Right renal cortex interstitium (tissue), 3 donors: ENCODE measurements at places on chromosomes 7 and 10.

- DNase-seq: no peak
These were observed 12.5 kb downstream of the ITPRIP start for GRCh38 chr10:104325436-104326435.

GRCh38 chr10:905972-906371 lies 25.5 kb downstream of the LARP4B start:
- no peak for DNase-seq

- DNase-seq: no peak
These were observed 9.1 kb downstream of the VIM start for GRCh38 chr10:17237149-17237527.

GRCh38 chr7:144853542-144853941 lies 17.7 kb upstream of the TPK1 start:
- DNase-seq: no peak

GRCh38 chr10:51894771-51895578 lies 195.6 kb upstream of the CSTF2T start:
- no peak for DNase-seq

- DNase-seq: no peak
These were observed 132.4 kb downstream of the KIAA1217 start for GRCh38 chr10:24341371-24341770.

DNA sequence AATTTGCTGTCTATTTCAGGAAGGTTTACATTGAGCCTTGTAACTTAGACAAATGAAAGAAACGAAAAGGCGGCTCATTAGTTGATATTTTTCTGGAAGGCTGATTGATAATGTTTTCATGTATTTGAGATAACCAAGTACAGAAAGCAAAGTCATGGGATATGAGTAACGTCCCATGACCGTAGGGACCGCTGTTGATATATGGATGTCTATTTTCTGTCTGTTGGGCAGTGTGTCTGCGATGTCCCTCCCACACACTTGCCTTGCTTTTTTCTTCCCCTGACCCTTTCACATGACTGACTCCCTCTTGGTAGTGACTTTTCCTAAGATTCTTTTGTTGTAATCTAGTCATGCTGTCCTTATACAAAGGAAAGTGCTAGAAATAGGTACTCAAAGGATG lies 57.0 kb upstream of the GPR158 start:
- DNase-seq: no peak

- DNase-seq: no peak
These were observed 700.8 kb upstream of the KCND2 start for GRCh38 chr7:119572132-119572531.

DNA sequence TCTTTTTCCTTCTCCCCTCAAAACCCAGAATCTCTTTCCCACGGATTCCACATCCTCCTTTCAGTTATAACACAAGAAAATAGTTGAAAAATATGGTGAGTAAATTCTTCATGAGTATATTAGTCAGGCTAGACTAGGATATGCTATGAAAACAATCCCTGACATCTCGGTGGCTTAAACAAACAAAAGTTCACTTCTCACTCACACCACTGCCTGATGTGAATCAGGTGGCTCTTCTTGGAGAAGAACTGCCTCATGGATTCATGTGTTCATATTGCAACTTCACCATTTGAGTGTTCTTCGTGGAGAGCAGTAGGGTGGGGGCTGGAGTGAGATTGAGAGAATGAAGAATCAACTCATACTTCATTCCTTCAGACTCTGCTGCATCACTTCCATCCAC lies 204.1 kb downstream of the PHF14 start:
- DNase-seq: no peak

DNA sequence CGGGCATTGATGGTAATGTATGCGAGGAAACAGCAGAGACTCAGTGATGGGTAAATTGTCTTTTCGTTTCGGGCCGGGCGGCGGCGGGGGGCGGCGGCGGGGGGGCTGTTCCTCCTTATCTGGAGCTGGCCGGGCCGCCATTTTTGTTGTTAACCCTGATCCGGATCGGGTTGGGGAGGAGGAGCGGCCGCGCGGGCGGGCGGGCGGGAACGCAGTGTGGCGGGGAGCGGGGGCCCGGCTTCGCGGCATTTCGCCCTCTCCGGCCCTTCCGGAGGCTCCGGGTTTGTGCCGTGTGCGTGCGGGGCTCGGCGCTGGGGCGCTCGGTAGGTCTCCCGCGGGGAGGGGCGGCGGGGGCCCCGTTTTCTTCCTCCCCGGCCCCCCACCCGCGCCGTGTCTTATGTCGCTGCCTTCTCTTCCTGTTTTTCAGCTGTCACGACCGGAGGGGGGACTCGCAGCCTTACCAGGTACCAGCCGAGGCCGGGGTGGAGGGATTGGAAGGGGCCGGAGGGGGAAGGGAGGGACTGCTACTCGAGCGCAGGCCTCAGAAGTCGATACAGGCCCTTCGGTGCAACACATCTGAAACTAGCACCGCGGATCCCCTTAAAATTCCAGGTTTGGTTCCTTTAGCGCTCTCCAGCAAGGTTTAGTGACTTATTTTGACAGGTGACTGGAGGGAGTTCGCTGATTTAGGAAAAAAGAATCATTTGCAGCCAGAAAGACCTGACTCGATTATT lies 820 bp downstream of the WAC start:
- DNase-seq: no peak

DNA sequence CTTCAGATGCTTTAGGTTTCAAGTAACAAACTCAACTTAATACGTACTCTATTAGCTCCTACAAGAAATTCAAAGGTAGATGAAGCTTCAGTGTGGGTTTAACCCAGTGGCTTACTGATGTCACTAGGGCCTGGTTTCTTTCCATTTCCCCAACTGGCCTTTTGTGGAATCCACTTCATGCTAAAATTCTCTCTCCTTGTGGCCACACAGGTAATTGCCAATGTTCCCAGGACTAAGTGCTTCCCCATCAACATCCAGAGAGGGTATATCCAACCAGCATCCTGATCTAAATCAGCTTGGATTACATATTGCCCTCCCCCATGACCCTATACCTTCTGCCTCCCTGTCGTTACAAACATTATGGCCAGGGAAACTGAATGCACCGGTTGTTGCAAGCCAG lies 10.7 kb downstream of the FBXL13 start:
- DNase-seq: no peak

DNA sequence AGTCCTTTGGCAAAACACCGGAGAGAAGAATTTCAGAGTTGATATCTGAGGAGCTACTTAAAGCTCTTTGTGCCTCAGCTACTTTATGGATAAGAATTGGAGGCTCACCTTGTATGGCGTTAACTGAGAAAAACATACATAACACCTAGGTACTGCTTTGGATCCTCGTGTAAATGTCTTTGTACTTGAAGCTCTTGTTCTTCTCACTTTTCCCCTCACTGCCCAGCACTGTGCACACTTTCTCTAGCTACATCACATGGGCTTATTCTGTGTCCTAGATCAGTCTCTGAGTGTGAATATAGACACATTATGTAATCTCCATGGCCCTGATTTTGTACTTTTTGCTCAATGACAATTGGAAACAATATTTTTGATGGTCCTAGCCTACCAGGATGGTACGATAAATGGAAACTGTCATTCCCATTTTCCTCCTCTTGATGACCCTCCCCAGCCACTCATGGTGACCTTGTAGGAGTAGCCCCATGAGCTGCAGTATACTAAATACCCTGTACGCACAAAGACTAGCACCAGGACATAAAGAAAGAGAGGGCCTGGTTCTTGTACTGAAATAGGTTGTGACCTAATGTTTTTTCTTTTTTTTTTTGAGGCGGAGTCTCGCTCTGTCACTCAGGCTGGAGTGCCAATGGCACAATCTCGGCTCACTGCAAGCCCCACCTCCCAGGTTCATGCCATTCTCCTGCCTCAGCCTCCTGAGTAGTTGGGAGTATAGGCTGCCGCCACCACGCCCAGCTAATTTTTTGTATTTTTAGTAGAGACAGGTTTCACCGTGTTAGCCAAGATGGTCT lies 22.1 kb downstream of the STAMBPL1 start:
- no peak for DNase-seq

DNA sequence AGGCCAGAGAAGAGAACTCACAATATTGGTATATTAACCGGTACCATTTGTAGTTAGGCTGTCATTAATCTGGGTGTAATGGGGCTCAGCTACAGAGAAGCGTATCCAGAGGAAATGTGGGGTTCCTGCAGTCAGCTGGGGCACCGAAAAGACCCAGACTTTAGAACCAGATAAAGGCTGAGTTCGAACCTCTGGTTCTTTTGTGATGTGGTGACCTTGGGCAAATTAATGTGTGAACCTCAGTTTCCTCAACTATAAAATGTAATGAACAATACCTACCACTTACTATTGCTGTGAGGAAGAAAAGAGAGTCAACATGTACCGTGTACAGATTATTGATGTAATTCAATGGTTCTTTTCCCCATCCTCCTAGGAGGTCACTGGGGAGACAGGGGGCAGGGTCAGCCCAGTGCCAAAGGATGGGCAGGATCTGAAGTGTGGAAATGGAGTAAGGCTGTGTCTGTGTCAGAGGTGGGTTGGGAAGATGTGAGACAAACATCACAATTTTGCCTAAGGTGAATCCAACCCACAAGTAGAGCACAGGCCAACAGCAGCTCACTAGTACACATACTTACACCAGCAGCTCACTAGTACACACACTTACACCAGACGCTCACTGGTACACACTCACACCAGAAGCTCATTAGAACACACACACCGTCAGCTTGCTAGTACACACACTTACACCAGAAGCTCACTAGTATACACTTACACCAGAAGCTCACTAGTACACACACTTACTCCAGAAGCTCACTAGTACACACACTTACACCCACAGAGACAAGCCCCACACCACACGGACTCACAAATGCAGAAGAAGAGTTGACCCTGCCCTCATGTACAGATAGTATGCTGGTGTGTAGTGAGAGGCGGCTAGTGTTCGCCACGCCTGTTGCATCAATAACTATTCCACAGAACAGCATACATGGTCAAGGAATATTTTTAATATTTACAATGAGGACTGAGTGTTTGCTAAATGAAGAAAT lies 28.0 kb downstream of the PRSS2 start:
- no peak for DNase-seq

DNA sequence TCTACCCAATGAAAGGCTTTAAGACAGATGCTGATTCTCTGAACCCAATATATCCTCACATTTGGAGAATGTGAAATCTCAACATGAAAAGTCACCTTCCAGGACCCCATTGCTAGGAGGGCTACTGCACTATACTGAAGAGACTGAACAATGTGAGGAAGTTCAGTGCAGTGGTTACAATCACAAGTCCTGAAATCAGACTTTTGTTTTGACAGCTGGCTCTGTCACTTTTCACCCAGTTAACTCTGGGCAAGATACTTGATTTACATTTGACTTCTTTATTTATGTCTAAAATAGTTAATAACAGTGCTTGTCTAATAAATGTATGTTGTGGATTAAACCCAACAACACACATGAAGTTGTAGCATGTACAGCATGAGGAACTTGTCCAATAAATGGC lies 14.8 kb upstream of the VWDE start:
- DNase-seq: no peak

- DNase-seq: no peak
These were observed 206.3 kb downstream of the NXPH1 start for GRCh38 chr7:8639668-8640067.

GRCh38 chr7:51269321-51269720 lies 47.3 kb downstream of the COBL start:
- no peak for DNase-seq

DNA sequence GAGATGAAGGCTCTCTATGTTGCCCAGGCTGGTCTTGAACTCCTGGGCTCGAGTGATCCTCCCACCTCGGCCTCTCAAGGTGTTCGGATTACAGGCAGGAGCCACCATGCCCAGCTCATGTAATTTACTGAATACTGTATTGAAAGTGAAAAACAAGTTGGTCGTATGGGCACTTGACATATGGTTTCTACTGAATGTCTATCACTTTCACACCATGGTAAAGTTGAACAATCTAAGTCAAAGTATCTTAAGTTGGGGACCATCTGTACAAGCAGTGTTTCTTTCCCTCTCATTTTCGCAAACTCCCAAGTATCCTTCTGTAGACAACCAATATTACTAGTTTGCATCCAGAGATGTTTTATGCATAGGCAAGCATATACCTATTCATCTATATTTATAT lies 116.6 kb downstream of the TMEM178B start:
- no peak for DNase-seq

DNA sequence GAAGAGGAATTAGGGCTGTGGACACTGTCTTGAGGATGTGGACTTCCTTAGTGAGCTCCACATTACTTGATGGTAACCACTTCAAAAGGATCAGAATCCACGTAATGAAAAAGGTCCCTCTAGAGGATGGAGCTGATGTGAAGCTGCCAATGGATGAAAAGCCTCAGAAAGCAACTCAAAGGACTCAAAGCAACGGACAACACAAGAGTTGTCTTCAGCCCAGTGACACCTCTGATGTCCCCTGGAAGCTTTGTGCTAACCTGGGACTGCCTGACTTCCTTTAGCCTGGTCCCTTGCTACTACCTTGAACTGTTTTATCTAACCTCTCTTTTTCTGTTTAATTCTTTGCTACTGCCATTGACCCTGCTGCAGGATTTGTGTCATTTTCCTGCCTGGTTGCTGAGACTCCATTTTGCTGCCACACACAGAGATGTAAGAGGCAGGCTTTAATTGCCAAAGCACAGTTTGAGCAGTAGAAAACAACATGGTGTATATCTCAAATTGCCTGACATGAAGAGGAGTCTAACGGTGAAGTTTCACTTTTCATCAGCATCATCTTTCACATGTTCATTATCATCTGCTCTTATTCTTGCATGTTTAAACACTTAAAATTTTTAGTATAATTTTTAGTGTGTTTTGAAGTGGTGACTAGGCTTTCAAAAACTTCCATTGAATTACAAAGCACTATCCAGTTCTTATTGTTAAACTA lies 11.1 kb upstream of the SGCE start:
- DNase-seq: no peak

GRCh38 chr10:120188950-120189349 lies 268.1 kb upstream of the PLPP4 start:
- DNase-seq: no peak

GRCh38 chr10:132492323-132493025 lies 45.1 kb upstream of the INPP5A start:
- no peak for DNase-seq

- no peak for DNase-seq
These were observed 36.7 kb upstream of the PRPS1L1 start for GRCh38 chr7:18064242-18064838.

- DNase-seq: no peak
These were observed 76.2 kb upstream of the CCDC71L start for GRCh38 chr7:106737202-106737562.

DNA sequence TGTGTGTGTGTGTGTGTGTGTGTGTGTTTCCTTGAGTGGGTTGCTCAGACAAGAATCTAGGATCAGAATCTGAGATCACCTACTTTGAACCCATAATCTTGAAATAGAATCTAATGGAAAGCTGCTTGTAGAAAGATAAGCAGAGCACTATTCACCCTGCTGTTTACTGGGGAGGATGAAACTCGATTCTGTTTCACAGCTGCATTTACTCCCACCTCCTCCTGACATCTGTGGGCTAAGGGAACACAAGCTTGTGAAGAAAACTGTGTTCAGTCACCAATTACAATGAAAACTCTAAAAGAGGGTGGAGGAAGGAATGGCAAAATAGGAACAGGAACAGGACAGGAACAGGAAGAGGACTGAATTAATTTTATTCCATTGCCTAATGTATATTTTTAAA lies 269.5 kb downstream of the TSPAN12 start:
- DNase-seq: peak; percentile 36

- no peak for DNase-seq
These were observed 82.9 kb upstream of the KCND2 start for GRCh38 chr7:120190109-120190508.
